Airway epithelial cell (primary cell): ENCODE measurements at places on chromosomes 7 and 10. TPM values are rescaled to one million over a fixed set of nuclear protein-coding genes. Genes with fewer than 3 reads are reported as not detected.

Gene PNLIPRP3
- 12.0 and 13.5 TPM in 2 replicates for total RNA-seq

Gene TMEM130
- total RNA-seq = not detected in 2 replicates

Gene MYL10
- total RNA-seq = not detected in 2 replicates

Gene IMPDH1
- 88.2 and 109 TPM in 2 replicates for total RNA-seq

Gene RBM33
- 20.7 and 21.1 TPM in 2 replicates for total RNA-seq

Gene AGAP5
- 0.60 and 1.5 TPM in 2 replicates for total RNA-seq

Gene ANKRD22
- total RNA-seq = 11.2 and 15.9 TPM in 2 replicates

Gene DPY19L1
- 14.4 and 15.4 TPM in 2 replicates for total RNA-seq

Gene FFAR4
- not detected in 2 replicates for total RNA-seq

Gene CALML3
- total RNA-seq = 7.7 and 9.0 TPM in 2 replicates

Gene NHLRC2
- total RNA-seq = 10.4 and 36.3 TPM in 2 replicates

Gene NODAL
- 0.28 TPM in 1 of 2 replicates, not detected in the other for total RNA-seq

Gene ZNF804B
- not detected in 2 replicates for total RNA-seq

Gene OPALIN
- not detected in 2 replicates for total RNA-seq

Gene KCNIP2
- total RNA-seq = 0.42 TPM in 1 of 2 replicates, not detected in the other

Gene MYO1G
- not detected in 2 replicates for total RNA-seq

Gene OR6V1
- total RNA-seq = not detected in 2 replicates

Gene AKR1C3
- total RNA-seq = 36.9 and 38.8 TPM in 2 replicates

Gene GCC1
- 18.0 and 19.5 TPM in 2 replicates for total RNA-seq

Gene RNF133
- total RNA-seq = not detected in 2 replicates

Gene IL6
- total RNA-seq = 1.1 and 1.6 TPM in 2 replicates

Gene ADGRA1
- not detected in 2 replicates for total RNA-seq

Gene TAC1
- not detected in 2 replicates for total RNA-seq

Gene AGR3
- total RNA-seq = not detected in 2 replicates

Gene ITGB1
- 727 and 1,080 TPM in 2 replicates for total RNA-seq

Gene MEST
- total RNA-seq = 44.7 and 50.3 TPM in 2 replicates

Gene ARHGAP19
- 7.3 and 9.2 TPM in 2 replicates for total RNA-seq

Gene PKD2L1
- total RNA-seq = not detected in 2 replicates

Gene INA
- 2.4 and 3.7 TPM in 2 replicates for total RNA-seq

Gene OR2A1
- not detected in 2 replicates for total RNA-seq

Gene HHEX
- total RNA-seq = 0.63 TPM in 1 of 2 replicates, not detected in the other

Gene ECHDC3
- 10.8 and 13.9 TPM in 2 replicates for total RNA-seq

Gene DNAJC12
- 0.14 and 0.28 TPM in 2 replicates for total RNA-seq

Gene PLEKHS1
- total RNA-seq = not detected in 2 replicates

Gene ATOH7
- not detected in 2 replicates for total RNA-seq

Gene ALKBH4
- 11.8 and 14.9 TPM in 2 replicates for total RNA-seq

Gene CTAGE6
- 0.07 TPM in 1 of 2 replicates, not detected in the other for total RNA-seq

Gene CASP2
- 14.4 TPM in 2 replicates for total RNA-seq

Gene ZNF425
- 2.1 and 2.8 TPM in 2 replicates for total RNA-seq

Gene NPFFR1
- total RNA-seq = not detected in 2 replicates

Gene FAM25C
- 8.0 and 9.6 TPM in 2 replicates for total RNA-seq

Gene H2BK1
- not detected in 2 replicates for total RNA-seq

Gene FRMD4A
- 4.9 and 9.1 TPM in 2 replicates for total RNA-seq

Gene VPS37D
- 2.1 and 2.3 TPM in 2 replicates for total RNA-seq

Gene CDHR1
- total RNA-seq = 1.5 and 3.9 TPM in 2 replicates

Gene PRSS37
- total RNA-seq = not detected in 2 replicates

Gene KEL
- total RNA-seq = 0.14 TPM in 1 of 2 replicates, not detected in the other

Gene CELF2
- 2.0 and 6.1 TPM in 2 replicates for total RNA-seq

Gene HTR5A
- not detected in 2 replicates for total RNA-seq

Gene PCLO
- 3.1 and 3.7 TPM in 2 replicates for total RNA-seq

Gene GSTO2
- 37.8 and 40.3 TPM in 2 replicates for total RNA-seq

Gene TUBB8
- not detected in 2 replicates for total RNA-seq

Gene C7orf57
- total RNA-seq = 0.14 TPM in 2 replicates

Gene ANKRD1
- 3.3 TPM in 2 replicates for total RNA-seq

Gene UNC5B
- total RNA-seq = 10.8 and 11.5 TPM in 2 replicates

Gene SPACDR
- total RNA-seq = 0.14 TPM in 1 of 2 replicates, not detected in the other
